ENCODE measurements at places on chromosomes 7 and 10. TPM values are rescaled to one million over a fixed set of nuclear protein-coding genes. Genes with fewer than 3 reads are reported as not detected.

DNA sequence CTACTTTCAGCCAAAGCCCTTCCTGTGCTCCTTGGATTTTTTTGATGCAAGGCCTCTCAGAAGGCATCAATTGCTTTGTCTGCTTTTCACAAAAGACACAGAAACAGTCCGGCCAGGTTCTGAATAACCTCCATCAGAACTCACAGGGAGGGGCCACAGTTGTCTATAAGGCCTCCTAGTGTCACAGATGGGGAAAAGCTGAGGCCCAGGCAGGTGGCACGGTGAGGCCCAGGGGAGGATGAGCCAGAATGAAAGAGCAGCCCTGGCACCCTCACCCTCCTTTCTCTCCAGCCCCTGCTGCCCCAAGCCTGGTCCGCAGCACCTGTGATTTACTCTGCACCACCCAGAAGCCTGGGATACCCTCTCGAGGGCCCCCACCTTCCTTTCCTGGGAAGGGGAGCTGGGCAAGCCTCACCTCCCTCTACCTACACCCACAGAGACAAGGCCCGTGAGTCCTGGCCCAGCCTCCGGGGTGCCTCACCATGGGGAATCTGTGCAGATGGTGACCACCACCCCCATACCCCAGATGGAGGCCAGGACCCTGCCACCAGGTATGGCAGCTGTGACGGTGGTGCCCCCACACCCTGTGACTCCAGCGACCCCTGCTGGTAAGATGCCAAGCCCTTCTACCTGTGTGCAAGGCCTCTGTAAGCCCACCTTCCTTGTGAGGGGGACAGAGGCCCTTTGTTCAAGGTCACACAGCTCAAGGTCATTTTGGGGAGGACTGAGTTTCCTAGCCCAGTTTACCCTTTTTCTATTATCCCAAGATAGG, 26.2 kb upstream of the ZNF467 start:
- H3K27ac ChIP-seq: no peak overlapping the region
- peak; percentile 69 for DNase-seq
- H3K36me3 ChIP-seq: peaks cover 8% of the 10 kb centered on the region
- peak overlapping the region; percentile 31 for H3K4me3 ChIP-seq
- no peaks in the 10 kb centered on the region for H3K4me1 ChIP-seq

GRCh38 chr7:39527296-39527695, 38.9 kb upstream of the YAE1 start:
- H3K4me3 ChIP-seq: no peak overlapping the region
- no peaks in the 10 kb centered on the region for H3K36me3 ChIP-seq
- DNase-seq: no peak
- no peak overlapping the region for H3K27ac ChIP-seq
- no peaks in the 10 kb centered on the region for H3K27me3 ChIP-seq
- no peaks in the 10 kb centered on the region for H3K4me1 ChIP-seq

Gene AS3MT
- total RNA-seq: 1.4 TPM

DNA sequence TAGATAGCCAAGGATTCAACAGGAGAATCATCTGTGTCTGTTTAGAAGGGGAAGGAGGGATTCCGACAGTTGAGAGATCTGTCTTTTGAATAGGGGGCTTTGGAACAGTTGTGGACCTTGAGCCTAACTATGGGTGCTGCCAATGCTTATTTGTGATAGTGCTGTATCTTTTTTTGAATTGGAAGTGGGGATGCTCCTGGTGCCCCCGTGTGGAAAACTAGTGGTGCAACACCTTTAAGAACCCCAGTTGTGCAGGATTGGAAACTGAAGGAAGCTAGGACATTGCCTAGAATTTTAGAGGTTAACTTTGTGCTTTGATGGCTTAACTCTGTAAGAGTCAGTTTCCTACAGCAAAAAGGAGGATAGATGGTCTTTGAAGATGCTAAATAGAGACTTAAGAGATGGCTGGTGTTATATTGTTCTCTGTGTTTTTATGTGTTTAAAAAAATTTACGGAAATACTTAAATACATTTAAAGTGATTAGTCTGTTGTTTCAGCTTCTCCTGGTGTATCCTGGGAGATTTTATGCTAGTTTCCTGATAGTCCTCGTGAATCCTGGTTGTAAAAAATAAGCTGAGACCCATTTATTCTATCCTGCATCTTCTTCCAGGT, 69.3 kb downstream of the AP3M1 start:
- peaks cover 9% of the 10 kb centered on the region for H3K36me3 ChIP-seq
- H3K4me1 ChIP-seq: peaks cover 9% of the 10 kb centered on the region
- peak; percentile 50 for DNase-seq
- H3K4me3 ChIP-seq: no peak overlapping the region
- no peaks in the 10 kb centered on the region for H3K27me3 ChIP-seq
- peak overlapping the region; percentile 49 for H3K27ac ChIP-seq

- DNase-seq: no peak
- H3K27me3 ChIP-seq: no peaks in the 10 kb centered on the region
- H3K4me1 ChIP-seq: peaks cover 3% of the 10 kb centered on the region
- no peak overlapping the region for H3K27ac ChIP-seq
These were observed 91.6 kb downstream of the MYOF start for GRCh38 chr10:93390306-93391090.

DNA sequence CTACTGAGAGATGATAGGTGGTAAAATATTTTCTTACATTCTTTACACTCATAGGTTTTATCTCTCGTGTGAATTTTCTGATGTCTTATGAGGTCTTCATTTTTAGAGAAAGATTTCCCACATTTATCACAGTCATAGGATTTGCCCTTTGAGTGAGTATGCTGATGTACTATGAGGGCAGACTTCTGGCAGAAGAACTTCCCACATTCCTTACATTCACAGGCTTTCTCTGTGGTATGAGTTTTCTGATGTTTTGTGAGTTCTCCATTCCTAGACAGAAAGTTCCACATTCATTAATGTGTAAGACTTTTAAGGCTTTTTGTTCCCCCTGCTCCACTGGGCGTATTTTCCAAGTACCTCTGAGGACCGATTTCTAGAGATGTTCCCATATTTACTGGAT, 23.5 kb downstream of the ZNF25 start:
- no peaks in the 10 kb centered on the region for H3K4me1 ChIP-seq
- H3K27me3 ChIP-seq: no peaks in the 10 kb centered on the region
- H3K4me3 ChIP-seq: peak overlapping the region; percentile 20
- H3K36me3 ChIP-seq: peaks cover 58% of the 10 kb centered on the region
- no peak overlapping the region for H3K27ac ChIP-seq

DNA sequence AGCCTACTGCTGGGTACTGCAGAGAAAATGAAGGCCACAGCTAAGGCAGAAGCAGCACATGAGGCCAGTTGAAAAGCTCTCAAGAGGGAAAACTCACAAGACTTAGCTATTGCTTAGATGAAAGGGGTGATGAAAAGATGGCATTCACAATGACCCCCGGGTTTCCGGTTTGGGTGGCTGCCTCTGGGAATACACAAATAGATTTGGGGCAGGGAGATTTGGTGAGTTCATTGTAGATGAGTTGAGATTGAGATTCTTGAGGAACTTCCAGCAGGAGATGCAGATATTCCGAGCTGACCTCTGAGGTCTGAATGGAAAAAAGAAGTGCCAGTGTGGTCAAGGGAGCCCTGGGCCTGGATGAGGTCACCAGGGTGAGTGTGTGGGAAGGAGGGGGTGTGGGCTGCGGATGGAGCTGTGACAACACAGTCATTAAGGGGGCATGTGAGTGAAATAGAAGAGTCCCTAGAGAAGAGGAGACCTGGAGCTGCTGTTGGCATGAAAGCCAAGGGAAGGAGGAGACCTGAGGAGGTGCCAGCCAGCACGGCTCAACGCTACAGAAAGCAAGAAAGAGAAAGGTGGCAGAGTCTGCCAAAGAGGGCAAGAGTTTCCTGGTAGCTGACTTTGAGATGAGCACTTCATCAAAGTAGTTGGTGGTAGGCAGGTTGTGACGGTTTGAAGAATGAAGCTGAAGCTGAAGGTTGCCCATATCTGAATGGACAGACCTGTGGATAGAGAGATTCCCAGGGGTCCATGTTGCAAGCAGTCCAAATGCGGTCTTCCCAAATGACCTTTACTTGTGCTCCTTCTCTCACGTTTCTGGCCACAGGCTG, 43.7 kb downstream of the HIF1AN start:
- no peaks in the 10 kb centered on the region for H3K36me3 ChIP-seq
- DNase-seq: no peak
- H3K4me1 ChIP-seq: no peaks in the 10 kb centered on the region
- H3K27me3 ChIP-seq: peaks cover 11% of the 10 kb centered on the region

DNA sequence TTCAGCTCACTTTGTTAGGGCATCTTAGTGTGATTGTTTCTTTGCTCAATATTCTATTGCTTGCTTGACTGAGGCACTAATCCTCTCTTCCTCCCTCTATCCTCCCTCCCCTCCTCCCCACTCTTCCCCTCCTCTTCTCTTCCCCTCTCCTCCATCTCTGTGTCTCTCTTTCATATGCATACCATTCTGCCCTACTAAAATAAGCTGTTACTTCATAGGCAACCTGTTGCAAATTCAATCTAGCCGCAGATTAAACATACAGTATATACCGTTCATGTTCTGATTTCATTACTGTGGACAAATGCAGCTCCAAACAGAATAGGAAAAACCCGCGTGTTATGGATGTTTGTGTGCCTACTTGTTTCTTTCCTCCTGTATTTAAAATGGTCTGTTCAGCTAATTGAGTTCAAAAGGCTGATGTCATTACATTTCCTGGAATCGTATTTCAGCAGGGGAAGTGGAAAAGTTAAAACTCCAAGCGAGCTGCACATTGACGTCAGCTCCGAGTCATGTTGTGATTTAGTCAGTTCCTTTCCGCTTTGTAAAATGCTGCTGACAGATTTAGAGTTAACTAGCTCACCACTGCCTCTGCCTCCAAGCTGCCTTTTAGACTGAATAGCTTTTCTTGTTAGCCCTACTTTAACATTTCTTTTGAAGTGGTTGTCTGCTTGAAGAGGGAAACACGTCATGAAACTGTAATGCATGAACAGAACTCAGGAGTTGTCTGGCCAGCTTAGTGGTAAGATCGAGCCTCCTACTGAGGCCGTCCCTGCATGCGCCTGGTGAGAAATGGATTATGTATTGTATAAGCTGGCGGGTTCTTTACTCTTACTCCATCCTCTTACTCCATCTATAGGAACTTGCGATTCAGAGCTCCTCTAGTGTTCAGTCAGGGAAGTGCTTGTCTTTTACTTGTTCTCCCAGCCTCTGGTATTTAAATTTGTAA, 69.0 kb downstream of the CREM start:
- peaks cover 7% of the 10 kb centered on the region for H3K36me3 ChIP-seq
- H3K27ac ChIP-seq: peak overlapping the region; percentile 100
- peak; percentile 48 for DNase-seq
- H3K4me3 ChIP-seq: peak overlapping the region; percentile 90
- peaks cover 5% of the 10 kb centered on the region for H3K27me3 ChIP-seq
- peaks cover 36% of the 10 kb centered on the region for H3K4me1 ChIP-seq

DNA sequence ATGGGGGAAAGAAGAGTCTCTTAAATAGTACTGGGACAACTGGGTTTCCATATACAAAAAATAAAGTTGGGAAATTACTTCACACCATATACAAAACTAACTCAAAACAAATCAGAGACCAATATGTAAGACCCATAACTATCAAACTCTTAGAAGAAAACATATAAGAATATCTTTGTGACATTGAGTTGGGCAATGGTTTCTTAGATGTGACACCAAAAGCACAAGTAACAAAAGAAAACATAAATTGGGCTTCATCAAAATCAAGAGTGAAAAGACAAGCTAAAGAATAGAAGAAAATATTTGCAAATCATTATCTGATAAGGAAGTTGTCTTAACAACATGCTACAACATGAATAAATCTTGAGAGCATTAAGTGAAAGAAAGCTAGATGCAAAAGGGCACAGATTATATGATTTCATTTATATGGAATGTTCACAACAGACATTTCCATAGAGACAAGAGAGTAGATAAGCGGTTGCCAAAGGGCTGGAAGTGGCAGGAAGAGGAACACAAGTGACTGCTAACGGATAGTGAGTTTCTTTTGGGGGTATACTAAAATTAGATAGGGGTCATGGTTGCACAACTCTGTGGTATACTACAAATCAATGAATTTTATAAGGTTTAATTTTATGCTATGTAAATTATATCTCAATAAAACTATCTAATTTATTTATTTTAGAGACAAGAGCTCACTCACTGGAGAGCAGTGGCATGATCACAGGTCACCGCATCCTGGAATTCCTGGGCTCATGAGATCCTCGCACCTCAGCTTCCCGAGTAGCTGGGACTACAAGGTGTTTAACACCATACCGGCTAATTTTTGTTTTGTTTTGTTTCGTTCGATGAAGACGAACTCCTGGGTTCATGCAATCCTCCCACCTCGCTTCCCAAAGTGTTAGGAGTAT, 35.4 kb downstream of the JMJD1C start:
- no peaks in the 10 kb centered on the region for H3K27me3 ChIP-seq
- no peaks in the 10 kb centered on the region for H3K36me3 ChIP-seq
- H3K27ac ChIP-seq: peak overlapping the region; percentile 97
- no peak overlapping the region for H3K4me3 ChIP-seq
- DNase-seq: no peak

Gene CDHR3
- total RNA-seq: 10.6 TPM

Gene FAM131B
- 1.0 TPM for total RNA-seq

GRCh38 chr7:7932553-7932952, 36.0 kb upstream of the GLCCI1 start:
- H3K36me3 ChIP-seq: no peaks in the 10 kb centered on the region
- H3K4me1 ChIP-seq: no peaks in the 10 kb centered on the region
- H3K27ac ChIP-seq: no peak overlapping the region
- no peak for DNase-seq
